ENCODE measurements at places on chromosomes 1 and 21.
A peak's percentile ranks its signal among the peaks of the same experiment; 100 is the strongest.

DNA sequence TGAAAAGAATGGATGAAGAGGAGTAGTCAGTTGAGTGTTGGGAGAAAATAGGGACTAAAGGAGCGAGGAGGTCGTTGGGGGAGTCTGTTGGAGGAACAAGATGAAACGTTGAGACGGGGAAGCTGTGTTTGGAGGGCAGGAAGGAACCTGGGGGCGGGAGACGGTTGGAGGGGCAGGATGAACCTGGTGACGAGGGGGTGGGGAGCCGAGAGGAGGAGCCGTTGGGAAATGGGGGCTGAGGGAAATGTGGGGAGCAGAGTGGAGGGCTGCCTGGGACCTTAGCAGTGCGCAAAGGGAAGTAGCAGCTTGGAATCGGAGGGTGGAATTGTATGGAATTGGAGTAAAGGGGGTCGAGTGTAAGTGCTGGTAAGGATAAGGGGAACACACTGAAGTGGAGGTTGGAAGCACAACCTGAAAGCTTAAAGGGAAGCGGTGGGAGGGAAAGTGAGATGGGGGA, 630 bp downstream of the MTF2 start:
- DNase-seq = no peak

- DNase-seq = no peak
Measured at GRCh38 chr1:187157115-187157514, 328.4 kb downstream of the PLA2G4A start.

DNA sequence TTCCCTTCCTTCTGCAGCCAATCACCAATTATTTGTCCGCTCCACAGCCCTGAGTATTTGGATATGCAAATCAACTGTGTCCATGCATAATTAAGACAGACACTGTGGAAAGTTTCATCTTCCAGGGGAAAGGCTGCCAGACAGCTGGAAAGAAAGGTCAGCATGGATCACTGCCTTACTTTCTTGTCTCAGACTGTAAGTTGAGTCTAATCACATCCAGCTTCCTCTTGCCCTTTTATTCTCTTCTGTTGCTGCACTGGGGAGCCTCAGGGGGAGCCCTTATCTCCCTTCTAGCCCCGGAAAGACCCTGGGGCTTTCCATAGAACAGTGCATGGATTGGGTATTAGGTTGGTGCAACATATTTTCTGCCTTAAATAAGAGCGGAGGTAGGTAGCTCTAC, 182.9 kb downstream of the OMA1 start:
- no peak for DNase-seq

GRCh38 chr1:202067188-202067974, 55.3 kb upstream of the GPR37L1 start:
- DNase-seq = no peak

- no peak for DNase-seq
Measured at GRCh38 chr1:19239876-19240275, 11.4 kb downstream of the EMC1 start.

DNA sequence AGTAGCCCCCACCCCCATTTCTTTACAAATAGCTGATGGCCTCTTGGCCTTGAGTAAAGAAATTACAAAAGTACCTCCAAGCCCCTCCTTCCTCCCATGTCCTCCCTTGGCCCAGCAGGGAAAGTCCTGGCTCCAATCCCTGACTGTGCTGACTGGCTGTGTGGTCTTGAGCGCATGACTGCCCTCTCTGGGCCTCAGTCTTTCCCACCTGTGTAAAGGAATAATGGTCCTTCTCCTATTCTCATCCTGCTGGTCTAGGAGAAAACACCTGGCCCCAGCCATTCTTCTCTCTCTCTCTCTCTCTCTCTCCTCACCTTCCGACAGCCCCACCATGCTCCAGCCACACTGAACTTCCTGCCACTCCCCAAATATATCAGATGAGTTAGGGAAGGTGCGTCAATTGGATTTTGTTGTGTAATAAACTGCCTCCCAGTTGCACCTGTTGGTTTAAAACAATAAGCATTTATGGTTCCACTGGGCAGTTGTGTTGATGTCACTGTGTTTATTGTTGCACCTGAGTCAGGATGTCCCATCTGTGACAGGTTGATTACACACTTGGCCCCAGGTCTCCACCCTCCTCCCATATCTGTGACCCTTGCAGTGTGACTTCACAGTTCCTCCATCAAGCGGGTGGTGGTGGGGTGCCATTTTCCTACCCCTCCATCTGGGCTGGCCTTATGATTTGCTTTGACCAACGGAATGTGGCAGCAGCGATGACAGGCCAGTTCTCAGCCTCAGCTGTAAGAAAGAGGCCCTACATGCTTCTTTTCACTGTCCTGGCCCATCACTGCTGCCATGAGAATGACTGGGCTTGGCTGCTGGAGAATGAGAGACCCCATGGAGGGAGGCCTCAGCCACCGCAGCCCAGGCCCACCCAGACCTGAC, 22.3 kb upstream of the LRP8 start:
- DNase-seq = no peak

GRCh38 chr21:15195768-15196167, 131.0 kb upstream of the NRIP1 start:
- DNase-seq = no peak

- peak; percentile 42 for DNase-seq
Measured at GRCh38 chr1:63327417-63328054, 5.2 kb downstream of the FOXD3 start.

DNA sequence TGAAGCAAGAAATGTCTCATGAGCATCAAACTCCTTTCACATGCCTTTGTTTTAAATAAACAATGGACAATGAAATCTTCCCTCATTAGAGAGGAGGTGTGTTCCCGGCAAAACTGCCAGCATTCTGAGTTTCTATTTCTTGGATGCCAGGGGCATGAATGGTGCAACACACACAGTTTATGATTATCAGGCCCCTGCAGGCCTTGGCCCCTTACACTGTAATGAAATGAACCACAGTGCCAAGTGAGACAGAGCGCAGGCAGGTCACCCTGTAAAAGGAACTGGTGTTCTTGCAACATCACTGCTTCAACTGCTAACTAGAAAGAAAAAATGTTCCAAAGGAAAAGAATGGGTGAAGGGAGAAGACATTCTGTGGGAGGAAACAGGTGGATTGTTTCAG, 3.8 kb upstream of the PIGC start:
- no peak for DNase-seq

GRCh38 chr1:203930342-203930741, 68.9 kb downstream of the SNRPE start:
- DNase-seq = no peak

GRCh38 chr1:41664861-41665640, 180.6 kb upstream of the EDN2 start:
- peak; percentile 62 for DNase-seq

- DNase-seq = no peak
Measured at GRCh38 chr21:41578716-41579115, 70.8 kb upstream of the TMPRSS2 start.

DNA sequence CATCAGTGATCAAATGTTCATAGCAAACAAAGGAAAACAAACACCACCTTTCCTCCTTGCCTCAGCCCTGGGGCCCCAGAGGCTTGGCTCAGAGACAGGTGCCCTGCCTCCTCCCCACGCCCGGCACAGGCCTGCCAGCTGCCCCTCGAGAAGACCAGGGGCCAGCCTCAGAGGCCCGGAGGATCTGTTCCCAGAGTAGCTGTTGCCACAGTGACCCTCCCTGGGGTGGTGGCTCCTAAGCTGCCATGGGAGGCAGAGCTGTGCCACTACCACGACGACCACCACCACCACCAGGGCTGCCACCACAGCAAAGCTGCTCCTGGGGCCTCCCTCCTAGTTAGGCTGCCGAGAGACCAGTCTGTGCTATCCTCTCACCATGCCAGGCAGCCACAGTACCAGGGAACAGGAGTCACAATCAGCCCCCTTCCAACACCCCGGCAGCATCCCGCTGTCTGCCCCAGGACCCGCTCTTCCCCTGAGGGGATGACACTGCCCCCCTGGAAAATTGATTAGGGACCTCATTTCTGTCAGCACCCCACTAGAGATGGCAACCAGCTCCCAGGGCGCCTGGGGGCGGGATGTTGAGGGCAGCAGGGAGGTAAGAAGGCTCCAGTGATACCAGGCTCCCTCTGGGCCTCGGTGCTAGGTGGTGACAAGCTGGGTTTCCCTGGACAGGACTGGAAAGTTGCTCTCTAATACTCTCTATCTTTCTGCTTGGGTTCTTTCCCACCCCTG, 30.5 kb downstream of the KCNC4 start:
- DNase-seq = no peak

- DNase-seq = no peak
Measured at GRCh38 chr1:181459067-181459466, 24.2 kb upstream of the CACNA1E start.

DNA sequence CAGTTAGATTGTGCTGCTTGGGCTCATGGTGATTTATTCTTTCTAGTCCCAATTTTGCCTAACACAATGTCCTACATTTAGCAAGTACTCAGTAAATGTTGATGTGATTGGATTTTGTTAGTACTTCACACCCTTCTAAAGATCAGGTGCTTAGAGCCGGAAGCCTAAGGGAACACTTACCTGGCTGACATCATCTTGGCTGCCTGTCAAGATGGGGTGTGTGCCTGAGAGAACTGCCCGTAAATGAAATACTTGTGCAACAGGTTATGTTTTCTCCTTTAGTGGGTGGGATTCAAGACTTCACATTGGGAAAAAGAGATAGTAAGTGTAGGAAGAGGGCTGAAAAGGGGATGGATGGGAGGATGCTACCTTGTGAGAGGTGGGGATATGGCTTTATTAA, 75.5 kb upstream of the MACF1 start:
- no peak for DNase-seq

GRCh38 chr21:42424914-42425541, 21.3 kb downstream of the UBASH3A start:
- DNase-seq = no peak

DNA sequence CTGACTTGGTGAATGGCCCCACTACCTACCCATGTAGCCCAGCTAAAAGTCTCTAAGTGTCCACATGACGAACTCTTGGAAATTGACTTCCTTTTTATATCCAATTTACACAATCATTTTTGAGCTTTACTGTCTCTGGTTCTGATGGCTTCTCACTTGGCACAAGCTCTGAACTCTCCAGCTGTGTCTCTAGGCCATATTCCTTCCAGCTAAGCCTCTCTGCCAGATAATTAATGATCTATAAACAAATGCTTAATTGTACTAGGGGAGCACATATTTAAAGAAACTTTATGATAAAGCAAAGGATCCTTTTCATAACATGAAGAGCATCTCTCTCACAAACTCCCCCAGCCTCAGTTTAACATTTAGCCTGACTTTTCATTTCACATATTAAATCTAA, 16.3 kb upstream of the BEND5 start:
- no peak for DNase-seq

DNA sequence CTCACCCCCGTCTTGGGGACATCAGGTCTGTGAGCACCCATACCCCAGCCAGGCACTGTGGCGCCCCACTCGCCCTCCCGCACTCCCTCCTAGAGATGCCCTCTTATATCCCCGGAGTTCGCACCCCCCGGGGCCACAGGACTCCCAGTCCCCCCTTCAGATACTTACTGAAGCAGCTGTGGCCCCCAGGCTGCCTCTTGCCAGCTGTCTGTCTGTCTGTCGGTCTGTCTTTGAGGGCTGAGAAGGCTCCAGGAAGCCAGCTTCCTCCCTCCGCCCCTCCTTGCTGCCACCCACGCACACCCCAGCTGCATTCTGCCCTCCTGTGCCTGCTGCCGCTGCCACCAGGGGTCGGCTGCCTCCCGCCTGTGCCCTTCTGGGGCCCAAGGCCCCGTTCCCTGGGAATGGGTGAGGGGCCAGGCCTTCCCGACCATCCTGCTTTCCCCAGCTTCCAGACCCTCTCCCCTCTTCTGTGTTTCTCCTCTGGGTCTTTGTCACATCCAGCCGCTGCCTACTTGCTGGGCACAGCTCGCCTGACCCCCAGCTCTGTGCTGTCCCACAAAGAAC, at the start of gene PTPN7:
TSS of gene PTPN7 (minus strand) at position 226 of the 564 bp plus-strand sequence. CDS start 1,200 bp downstream, outside the sequence.
- no peak for DNase-seq

GRCh38 chr21:45055861-45056260, 18.5 kb upstream of the ADARB1 start:
- no peak for DNase-seq

GRCh38 chr1:150578272-150579109, 919 bp downstream of the MCL1 start:
- DNase-seq = peak; percentile 78

GRCh38 chr1:111179968-111180533, 20.4 kb downstream of the DENND2D start:
- DNase-seq = no peak

- no peak for DNase-seq
Measured at GRCh38 chr21:39837861-39838359, 29.3 kb upstream of the PCP4 start.

DNA sequence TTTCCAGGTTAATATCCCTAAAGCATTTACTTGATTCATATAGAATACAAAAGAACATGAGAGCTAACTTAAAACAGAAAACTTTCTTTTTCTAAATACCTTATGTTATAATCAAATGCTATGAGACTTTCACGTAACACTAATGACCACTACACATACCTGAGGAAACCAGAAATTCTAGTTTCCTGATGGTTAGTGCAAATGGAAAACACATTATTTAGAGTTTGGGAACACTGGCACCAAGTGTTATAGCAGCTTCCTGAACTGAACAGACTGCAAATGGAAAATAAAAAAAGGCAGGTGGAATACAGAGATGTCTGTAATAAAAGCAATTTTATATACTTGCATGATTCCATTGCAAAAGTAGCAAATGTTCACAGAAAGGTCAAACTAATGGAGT, 15.5 kb downstream of the PAXBP1 start:
- DNase-seq = no peak

DNA sequence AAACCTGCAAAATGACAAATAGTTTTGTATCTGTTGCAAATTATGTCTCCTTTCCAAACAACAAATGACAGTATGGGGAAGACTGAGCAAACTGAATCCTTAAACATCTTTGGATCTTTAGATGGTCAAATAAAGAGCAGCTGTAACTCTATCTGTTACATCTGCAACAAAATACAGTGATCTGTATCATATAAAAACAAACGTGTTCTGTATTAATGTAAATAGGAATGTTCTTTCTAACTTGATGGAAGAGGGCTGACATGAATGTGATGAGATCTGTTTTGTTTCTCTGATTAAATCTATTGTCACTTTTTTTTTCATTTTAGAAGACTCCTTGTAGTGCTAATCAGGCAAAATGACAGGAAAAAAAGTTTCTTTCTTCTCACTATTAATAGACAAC, 159.5 kb downstream of the GPATCH2 start:
- DNase-seq = no peak

DNA sequence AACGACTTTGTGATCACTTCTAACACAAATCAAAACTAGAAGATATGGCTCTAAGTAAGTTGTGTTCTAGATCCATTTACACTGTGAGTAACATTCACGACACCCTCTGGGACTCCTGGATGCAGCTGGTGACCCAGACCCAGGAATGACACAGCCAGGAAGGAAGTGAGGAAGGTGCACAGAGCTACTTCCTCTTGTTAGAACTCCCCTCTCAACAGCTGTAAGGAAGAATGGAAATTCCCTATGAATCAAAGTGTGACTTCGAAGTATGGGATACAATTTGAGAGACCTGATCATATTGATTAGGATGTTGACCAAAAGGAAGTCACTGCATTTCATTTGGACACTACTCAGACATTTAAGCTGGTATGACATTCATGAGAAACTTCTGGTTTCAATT, 185.3 kb downstream of the NRIP1 start:
- no peak for DNase-seq

GRCh38 chr1:219323426-219323825, 149.7 kb downstream of the LYPLAL1 start:
- no peak for DNase-seq

All from HFF-Myc (cell line).